ENCODE measurements at places on chromosomes 6 and 20.

DNA sequence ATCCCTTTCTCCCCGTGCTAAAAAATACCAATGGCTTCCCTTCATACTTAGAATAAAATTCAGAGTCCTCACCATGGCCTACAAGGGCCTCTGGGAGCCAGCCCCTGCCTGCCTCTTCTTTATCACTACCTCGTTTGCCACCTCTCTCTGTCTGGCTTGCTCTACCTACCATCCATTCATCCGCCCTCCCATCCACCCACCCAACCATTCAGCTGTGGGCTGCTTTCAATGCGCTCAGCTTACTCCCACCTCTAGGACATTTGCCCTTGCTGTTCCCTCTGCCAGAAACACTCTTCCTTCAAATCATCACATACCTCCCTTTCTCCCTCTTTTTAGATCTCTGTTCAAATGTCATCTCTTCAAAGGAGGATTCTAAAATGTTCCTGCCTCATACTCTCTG is 44.4 kb downstream of the PACSIN1 start:
- DNase-seq, result no peak

- DNase-seq, result no peak
Observed at GRCh38 chr20:34041226-34041625, 47.5 kb downstream of the RALY start.

- no peak for DNase-seq
Observed at GRCh38 chr6:34959224-34959623, 70.2 kb downstream of the ANKS1A start.

- DNase-seq, result no peak
Observed at GRCh38 chr6:34047913-34048867, 97.7 kb downstream of the GRM4 start.

DNA sequence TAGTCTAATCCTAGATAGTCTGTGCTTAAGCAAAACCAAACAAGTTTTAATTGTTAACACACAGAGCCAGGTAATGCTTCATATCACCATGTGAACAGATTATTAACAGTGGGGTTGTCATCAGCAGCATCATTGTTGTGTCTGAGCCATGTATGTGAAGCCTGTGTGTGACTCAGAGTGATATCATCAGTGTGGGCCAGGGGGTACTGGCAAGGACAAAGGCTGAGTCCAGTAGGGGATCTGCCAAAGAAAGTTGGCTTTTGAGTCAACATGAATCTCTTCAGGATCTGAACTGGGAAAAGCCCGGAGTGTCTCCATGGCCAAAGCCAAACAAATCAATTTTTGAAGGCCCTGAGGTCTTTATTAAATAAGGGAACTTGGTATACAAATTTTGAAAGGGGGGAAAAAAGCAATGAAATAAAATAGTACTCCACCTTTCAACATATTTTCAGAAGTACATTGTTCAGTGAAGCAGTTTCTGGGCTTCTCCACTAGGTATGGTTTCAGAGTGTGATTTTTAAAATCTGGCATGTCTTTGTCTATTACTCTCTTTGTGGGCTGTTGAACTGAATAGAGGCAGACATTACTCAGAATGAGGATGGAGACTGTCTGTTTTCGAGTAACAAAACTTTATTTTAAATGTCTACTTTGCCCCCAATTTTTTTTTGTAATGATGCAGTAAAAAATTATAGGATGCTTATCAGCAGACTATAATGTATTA is 444.2 kb upstream of the JAG1 start:
- no peak for DNase-seq

DNA sequence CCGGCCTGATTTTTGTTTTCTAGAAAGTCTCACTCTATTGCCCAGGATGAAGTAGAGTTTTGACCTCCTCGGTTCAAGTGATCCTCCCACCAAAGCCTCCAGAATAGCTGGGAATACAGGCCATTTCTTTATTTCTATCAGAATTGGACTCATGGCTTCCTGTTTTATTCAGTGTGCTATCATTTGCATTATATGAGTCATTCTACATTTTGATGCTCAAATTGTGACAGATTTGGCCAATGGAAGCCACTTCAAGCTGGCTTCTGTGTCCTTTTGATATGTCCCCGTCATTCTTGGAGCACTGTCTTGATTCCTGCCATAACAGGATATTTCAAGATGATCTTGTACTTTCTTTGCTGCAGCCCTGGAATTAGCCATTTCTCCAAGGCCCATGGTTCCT is 75.1 kb downstream of the CNBD2 start:
- no peak for DNase-seq

GRCh38 chr20:50310673-50311051 is 120.0 kb downstream of the CEBPB start:
- DNase-seq, result no peak

- no peak for DNase-seq
Observed at GRCh38 chr6:39273406-39273821, 40.8 kb downstream of the KCNK17 start.

DNA sequence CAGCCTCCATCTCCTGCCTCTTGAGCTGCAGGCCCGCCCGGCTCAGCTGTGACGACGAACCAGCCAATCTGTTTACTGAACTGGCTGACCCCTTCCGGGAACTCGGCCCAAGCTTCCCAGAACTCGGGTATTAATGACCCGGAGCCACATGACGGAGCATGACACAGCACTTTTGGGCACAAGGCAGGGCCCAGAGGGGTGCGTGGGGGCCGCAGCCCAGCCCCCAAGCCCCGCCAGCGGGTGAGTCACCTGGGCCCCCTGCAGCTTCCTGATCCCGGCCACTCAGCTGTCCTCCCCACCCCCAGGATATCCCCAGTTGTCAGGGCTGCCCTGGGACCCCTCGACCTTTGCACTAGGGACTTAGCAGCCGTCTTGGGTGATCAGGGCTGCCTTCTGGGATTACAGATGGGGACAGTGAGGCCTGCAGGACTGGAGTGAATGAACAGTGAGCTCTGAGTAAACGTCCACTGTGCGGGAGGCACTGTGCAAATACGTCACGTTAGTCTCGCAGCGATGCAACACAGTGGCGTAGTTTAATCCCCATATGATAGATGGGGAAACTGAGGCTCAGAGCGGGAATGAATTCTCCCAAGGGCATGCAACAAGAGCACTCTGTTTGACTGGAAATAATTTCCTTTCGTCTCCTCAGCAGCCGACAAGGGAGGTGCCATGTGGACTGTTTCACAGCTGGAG is 102.1 kb downstream of the CEBPB start:
- peak; percentile 66 for DNase-seq

DNA sequence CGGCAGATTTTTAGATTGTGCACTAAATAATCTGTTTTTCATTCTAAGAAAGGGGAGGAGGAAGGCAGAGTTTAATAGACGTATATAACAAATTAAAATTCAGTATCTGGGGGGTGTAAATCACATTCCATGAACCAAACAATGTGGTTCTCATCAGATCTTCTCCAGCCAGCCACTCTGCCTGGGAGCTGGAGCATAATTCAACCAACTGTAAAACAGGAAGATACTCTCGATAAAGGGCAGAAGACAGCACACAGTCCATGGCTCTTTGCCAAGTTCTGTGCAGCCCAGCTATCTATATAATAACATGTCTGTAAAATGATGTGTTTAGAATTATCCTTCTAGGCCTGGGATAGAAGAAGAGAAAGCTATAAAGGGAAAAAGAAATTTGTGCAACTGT is 289.9 kb upstream of the ZFP64 start:
- DNase-seq, result no peak

GRCh38 chr20:4488407-4489339 is 233.0 kb upstream of the PRND start:
- no peak for DNase-seq

- DNase-seq, result peak; percentile 94
Observed at GRCh38 chr6:26021350-26022131, 58.9 kb downstream of the TRIM38 start.

- no peak for DNase-seq
Observed at GRCh38 chr6:30127238-30128093, 8.5 kb upstream of the TRIM40 start.

- DNase-seq, result peak; percentile 79
Observed at GRCh38 chr6:158703837-158704822, 54.3 kb downstream of the SYTL3 start.

DNA sequence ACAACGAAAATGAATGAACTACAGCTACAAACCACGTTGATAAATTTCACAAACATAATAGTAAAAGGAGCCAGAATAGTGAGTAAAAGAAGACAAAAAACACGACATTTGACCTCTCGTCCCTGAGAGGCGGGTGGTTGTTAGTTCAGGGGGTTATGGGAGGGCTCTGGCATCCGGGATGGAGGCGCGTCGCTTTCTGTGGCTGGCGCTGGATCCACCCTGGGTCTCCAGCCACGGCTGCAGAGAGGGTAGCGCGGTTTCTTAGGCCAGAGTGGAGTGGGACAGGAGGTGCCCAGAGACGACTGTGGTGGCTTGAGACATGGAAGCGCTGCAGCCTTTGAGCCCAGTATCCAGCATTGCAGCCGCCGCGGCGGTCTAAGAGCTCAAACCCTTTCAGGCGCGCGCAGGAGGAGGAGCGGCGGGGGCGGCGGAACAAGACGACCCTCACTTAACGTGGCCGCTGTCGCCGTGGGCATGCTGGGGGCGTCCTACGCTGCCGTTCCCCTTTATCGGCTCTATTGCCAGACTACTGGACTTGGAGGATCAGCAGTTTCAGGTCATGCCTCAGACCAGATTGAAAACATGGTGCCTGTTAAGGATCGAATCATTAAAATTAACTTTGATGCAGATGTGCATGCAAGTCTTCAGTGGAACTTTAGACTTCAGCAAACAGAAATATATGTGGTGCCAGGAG is 3.7 kb upstream of the ZSCAN23 start:
- no peak for DNase-seq

DNA sequence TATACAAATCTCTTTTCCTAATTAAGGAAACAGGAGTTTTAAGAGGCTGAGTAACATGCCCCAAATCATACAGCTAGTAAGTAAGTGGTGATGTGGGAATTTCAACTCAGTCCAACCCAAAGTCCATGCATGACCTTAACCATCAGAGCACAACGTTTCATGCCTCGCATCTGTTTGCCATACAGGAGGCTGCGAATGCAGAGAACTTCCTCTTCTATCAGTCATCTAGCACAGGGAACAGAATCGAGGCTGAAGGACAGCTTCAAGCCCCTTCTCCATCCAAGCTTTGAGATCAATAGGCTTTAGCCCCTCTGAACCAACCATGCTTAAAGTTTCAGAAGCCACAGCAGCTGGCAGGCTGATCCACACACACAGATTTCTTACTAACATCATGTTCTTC is 113.2 kb downstream of the MAFB start:
- no peak for DNase-seq

DNA sequence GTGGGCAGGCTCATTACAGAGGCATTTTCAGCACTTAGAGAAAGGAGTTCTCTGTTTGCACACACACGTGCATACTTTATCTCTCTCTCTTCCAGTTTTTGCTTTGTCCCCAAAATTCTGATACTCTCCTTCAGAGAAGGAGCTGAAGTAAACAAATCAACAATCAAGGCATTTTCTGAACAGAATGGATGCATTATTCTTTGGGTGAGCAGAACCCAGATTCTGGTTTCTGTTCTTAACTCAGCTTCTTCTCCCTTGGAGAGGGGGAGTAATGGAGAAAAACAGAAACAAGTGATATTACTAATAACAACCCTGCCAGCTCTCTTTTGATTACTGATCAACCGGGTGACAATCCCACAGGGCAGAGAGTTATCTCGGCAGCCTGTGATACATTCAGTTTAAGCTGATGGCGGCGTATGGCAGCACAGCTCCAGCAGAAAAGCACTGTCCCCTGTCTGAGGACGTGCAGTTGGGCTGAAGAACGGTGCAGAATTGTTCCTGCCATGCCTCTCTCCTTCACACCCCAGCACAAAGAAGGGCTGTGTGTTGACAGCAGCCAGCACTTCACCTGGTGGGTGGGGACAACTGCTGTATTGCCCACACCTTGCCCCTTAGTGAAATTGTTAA is 47.3 kb upstream of the SASH1 start:
- DNase-seq, result no peak

Data from activated CD4-positive, alpha-beta memory T cell treated with anti-CD3 and anti-CD28 coated beads, Interleukin-2, amount 10 ng/mL, durations not matched to agents 7 days and 5 days (primary cell).